ENCODE measurements at places on chromosomes 7 and 10. TPM values are rescaled to one million over a fixed set of nuclear protein-coding genes. Genes with fewer than 3 reads are reported as not detected.

Gene FEZF1
- total RNA-seq = 12.2 TPM

Gene ANKRD2
- total RNA-seq = 0.46 TPM

Gene RTKN2
- total RNA-seq = 10.6 TPM

Gene LIPN
- not detected for total RNA-seq

Gene ZNF425
- 5.8 TPM for total RNA-seq

Gene AGR3
- not detected for total RNA-seq

Gene FGFBP3
- 21.7 TPM for total RNA-seq

Gene LGI1
- total RNA-seq = 52.8 TPM

Gene STRA8
- not detected for total RNA-seq

Gene NOS3
- total RNA-seq = 2.5 TPM

Gene PRSS2
- total RNA-seq = not detected

Gene ZSWIM8
- total RNA-seq = 46.1 TPM

Data from diencephalon (tissue), 1 donor.